Activated T-helper 17 cell treated with anti-CD3 and anti-CD28 coated beads, Interleukin-2, amount 50 U/mL, for 72 hours (primary cell): ENCODE measurements at places on chromosomes 5 and 9. TPM values are rescaled to one million over a fixed set of nuclear protein-coding genes. Genes with fewer than 3 reads are reported as not detected.

DNA sequence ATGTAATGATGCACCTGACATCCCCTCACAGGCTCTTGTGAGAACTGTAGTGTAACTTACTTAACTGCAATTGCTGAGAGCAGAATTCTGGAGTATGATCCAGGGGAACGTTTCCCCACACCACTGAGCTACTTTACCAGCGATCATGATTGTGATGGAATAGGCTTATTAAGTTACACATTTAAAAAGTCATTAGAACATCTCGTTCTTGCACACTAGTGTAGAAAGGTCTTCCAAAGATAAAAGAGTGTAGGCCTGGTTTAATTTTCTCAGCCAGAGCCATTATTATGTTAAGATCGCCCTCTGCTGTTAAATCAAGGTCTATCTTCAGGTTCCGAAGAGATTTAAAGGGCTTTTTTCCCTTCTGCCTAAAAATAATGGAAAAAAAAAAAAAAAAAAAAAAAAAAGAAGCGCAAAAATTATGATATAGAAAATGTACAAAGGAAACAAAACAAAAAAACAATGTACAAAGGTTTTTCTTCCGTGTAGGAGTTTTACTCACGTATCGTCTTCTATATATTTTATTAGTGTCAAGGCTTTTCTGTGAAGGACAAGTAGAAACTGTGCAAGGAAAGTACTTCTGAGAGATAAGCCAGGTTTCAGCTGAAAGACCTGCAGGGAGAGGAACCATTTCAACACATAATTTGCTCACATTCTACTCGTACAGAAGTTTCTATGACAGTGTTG, 18.6 kb upstream of the MOB3B start:
- ATAC-seq = no peak
- no peaks in the 10 kb centered on the region for H3K4me1 ChIP-seq
- no peak overlapping the region for H3K27ac ChIP-seq
- no peak overlapping the region for H3K4me3 ChIP-seq

- no peak overlapping the region for H3K4me3 ChIP-seq
- H3K4me1 ChIP-seq = no peaks in the 10 kb centered on the region
Observed at GRCh38 chr5:17436350-17436749, 61.7 kb upstream of the TAF11L2 start.

- no peaks in the 10 kb centered on the region for H3K27me3 ChIP-seq
- no peak overlapping the region for H3K27ac ChIP-seq
- H3K4me1 ChIP-seq = no peaks in the 10 kb centered on the region
- H3K36me3 ChIP-seq = peaks cover 66% of the 10 kb centered on the region
- no peak overlapping the region for H3K4me3 ChIP-seq
- no peak for ATAC-seq
Observed at GRCh38 chr9:128469070-128469469, 13.3 kb downstream of the ODF2 start.

DNA sequence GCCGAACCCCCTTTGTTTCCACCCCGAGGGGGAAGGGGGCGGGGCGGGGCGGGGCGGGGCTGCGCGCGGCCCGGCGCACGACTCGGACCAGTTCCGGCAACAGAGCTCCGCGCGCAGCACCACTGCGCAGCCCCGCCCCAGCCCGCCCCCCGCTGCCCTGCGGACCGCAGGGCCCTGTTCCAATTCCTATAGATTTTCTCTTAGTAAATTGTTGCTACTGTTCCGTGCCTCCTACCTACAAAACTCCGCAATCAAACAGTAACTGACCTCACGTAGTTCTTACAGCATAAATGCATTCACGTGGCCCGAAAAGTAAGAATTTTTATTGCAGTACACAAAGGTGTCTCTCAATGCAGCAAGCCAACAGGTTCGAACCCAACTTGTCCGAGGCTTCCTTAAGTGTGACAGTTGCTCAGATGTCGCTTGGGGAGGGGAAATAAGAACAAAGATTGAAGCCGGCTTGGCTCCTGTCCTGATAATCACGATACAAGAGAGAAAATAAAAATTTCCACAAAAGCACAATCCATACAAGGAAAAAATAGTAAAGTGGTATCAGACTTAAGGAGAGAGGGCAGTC, 1.2 kb upstream of the RNF38 start:
- H3K4me3 ChIP-seq = peak overlapping the region; percentile 91
- H3K27me3 ChIP-seq = no peaks in the 10 kb centered on the region
- H3K4me1 ChIP-seq = peaks cover 22% of the 10 kb centered on the region

DNA sequence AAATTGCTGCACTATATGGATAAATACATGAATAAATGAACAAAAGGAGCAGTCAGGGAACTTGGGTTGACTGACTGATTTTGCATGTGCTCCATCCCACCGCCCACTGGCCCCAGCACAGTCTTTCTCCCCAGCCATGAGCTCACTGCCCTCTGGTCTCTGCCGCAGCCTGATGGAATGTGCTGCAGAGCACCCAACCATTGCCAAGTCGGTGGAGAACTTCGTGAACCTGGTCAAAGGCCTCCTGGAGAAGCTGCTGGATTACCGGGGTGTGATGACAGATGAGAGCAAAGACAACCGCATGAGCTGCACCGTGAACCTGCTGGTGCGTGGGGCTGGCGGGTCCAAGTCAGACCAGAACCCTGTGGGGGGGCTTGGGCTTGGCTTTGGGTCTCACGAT, 53.9 kb upstream of the INSYN2B start:
- no peaks in the 10 kb centered on the region for H3K4me1 ChIP-seq
- H3K27ac ChIP-seq = no peak overlapping the region
- H3K27me3 ChIP-seq = no peaks in the 10 kb centered on the region
- H3K4me3 ChIP-seq = no peak overlapping the region
- ATAC-seq = no peak

GRCh38 chr9:98024702-98025101, 31.8 kb upstream of the NANS start:
- no peak for ATAC-seq
- peaks cover 23% of the 10 kb centered on the region for H3K36me3 ChIP-seq

SPATA31D4 gene
- total RNA-seq = not detected

DNA sequence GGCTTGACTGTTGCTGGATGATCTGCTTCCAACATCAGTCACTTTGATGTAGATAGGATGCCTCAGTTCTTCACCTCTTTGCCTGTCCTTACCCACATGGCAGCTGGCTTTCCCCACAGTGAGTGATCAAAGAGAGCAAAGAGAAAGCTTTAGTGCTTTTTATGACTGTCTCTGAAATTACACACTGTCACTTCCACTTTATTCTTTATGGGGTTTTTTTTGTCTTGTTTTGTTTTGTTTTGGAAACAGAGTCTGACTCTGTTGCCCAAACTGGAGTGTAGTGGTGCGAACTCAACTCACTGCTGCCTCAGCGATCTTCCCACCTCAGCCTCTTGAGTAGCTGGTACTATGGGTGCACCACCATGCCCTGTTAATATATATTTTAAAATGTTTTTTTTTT, 32.4 kb upstream of the C5orf24 start:
- H3K27me3 ChIP-seq = no peaks in the 10 kb centered on the region
- ATAC-seq = peak; percentile 84
- H3K4me3 ChIP-seq = no peak overlapping the region
- H3K27ac ChIP-seq = peak overlapping the region; percentile 26

DNA sequence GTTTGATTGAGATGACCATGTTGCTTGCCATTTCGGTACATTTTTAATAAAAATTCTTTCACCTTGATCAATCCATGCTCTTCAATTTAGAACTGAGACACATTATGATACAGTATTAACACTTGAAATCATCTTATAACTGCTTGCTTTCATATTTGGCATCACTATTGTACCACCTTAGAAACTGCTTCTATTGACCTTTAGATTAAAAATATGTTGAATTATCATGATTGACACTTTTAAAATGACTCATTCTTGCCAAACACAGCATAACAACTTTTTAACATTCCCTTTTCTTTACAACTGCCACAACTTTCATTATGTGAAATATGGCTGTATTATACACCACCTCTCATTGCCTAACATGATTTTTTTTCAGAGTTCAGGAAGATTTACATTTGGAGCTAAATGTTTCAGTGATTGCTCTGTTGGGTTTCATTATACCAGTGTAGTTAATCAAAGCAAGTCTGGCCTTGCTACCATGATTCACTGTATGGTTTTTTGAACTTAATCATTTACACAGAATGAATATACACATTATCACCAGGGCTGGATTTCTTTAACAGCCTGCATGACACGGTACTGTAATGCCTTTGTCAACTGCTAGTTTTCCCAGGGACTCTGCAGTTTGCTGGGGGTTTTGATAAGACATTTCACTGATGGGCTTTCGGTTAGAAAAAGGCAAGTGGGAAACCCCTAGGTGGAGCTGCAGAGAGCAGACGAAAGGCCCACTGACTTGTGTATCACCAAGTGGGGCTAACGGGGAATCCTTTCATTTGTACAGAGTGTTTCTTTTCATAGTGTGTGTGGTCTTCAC, 93.6 kb upstream of the TLE4 start:
- peak; percentile 59 for ATAC-seq
- no peaks in the 10 kb centered on the region for H3K36me3 ChIP-seq
- H3K4me3 ChIP-seq = no peak overlapping the region
- H3K27ac ChIP-seq = no peak overlapping the region
- no peaks in the 10 kb centered on the region for H3K27me3 ChIP-seq

DNA sequence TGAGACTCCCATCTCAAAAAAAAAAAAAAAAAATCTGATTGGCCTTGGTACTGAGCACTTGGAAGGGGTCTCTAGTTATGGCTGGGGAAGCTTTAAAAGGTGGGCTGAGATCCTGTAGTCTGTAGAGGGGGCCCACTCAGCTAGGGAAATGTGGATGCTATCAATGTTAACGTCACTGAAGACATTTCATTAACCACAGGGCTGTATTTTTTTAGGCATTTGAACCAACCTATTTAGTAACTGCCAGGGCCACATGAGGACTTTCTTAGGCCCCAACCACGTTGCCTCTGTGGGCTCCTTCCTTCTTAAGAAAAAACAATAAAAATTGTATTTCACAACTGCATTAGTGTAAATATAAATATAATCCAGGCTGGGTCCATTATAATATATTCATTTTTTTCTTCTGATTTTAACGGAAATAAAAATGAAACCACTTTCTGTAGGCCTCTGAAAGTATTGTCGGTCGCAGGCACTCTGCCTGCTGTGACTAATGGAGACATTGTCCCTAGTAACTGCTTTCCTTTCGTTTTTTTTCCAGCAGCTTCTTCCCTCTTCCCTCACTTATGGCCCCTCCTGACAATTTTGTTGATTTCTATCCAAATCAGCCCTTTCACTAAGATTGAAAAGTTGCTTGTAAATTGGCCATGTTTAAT, 71.6 kb downstream of the GCNT1 start:
- ATAC-seq = peak; percentile 66
- no peaks in the 10 kb centered on the region for H3K36me3 ChIP-seq
- no peaks in the 10 kb centered on the region for H3K27me3 ChIP-seq
- peak overlapping the region; percentile 48 for H3K4me3 ChIP-seq

DNA sequence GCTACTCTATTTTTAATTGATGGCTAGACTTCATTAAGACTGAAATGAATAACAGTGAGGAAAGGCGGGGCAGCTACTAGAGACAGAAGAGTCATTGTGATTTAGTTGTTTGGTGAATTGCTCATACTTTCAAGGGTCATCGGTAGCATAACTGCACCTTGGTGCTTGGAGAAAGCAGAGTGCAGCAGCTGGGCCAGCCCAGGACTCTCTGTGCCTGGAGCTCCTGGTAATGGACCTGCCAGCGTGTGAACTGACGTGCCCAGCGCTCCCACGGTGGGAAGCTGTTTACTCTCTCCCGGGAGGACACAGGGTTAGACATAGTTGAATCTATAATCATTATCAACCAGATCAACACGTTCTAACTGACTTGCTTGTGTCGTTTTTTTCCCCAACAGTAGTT, 42.9 kb downstream of the LURAP1L start:
- ATAC-seq = no peak
- no peak overlapping the region for H3K27ac ChIP-seq
- no peaks in the 10 kb centered on the region for H3K36me3 ChIP-seq
- H3K27me3 ChIP-seq = no peaks in the 10 kb centered on the region

FST gene
- total RNA-seq = not detected

PCDHB11 gene
- total RNA-seq = not detected

GRCh38 chr9:75604661-75605060, 285.8 kb upstream of the PCSK5 start:
- H3K4me3 ChIP-seq = no peak overlapping the region
- no peak overlapping the region for H3K27ac ChIP-seq
- peaks cover 10% of the 10 kb centered on the region for H3K27me3 ChIP-seq
- ATAC-seq = no peak
